ENCODE measurements at places on chromosomes 16 and 17. TPM values are rescaled to one million over a fixed set of nuclear protein-coding genes. Genes with fewer than 3 reads are reported as not detected.

HOXB4 gene
- 1.2 TPM for polyA plus RNA-seq

TMEM106A gene
- polyA plus RNA-seq, result 8.8 TPM

- DNase-seq, result no peak
Measured at GRCh38 chr17:44191941-44192496, 5.2 kb downstream of the TMUB2 start.

- DNase-seq, result no peak
Measured at GRCh38 chr17:13491916-13492736, 109.6 kb downstream of the HS3ST3A1 start.

DNA sequence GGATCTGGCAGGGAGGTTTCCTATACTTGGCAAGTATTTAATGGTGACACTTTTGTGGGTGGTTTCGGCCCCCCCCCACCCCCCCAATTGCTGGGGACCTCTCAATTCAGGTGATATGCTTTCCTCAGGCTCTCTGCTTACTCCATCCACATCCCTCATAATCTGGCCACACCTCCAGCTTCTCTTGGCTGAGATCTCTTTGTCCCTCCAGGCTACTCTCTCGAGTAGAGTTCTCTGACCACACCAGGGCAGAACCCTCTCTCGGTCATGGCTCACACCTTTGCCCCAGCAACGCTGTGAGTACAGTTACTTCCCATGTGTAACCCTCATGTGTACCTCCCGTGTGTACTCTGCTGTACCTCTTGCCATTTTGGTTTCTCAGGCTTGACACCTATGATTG, 34.1 kb upstream of the SRSF1 start:
- DNase-seq, result no peak

All from forelimb muscle (tissue), 1 donor.